ENCODE measurements at places on chromosomes 13 and 19.

DNA sequence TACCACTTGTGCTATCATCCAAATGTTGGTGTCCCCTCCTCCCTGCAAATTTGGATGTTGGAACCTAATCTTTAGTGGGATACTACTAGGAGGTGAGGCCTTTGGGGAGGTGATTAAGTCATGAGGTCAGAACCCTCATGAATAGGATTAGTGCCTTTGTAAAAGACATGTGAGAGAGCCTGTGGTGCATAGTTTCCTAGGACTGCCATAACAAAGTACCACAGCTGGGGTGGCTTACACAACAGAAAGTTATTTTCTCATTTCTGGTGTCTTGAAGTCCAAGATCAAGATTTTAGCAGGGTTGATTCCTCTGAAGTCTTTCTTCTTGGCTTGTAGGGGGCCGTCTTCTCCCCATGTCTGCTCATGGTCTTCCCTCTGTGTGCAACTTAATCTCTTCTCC, 562.6 kb upstream of the ARGLU1 start:
- DNase-seq = no peak

DNA sequence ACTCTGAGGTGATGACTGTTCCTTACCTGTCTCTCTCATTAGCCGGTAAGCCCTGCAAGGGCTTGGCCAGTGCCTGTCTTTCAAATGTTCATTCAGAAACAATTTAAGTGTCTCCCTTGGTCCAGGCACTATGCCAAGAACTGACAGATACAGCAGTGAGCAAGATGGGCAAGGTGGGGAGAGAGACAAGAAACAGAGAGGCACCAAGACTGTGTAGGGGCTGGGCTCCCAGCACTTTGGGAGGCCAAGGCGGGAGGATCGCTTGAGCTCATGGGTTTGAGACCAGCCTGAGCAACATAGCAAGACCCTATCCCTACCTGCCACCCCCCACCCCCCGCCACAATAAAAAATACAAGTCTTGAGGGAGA, 1.3 kb upstream of the CCNE1 start:
- peak; percentile 22 for DNase-seq

- DNase-seq = no peak
Measured at GRCh38 chr19:5800361-5801270, 4.3 kb upstream of the NRTN start.

DNA sequence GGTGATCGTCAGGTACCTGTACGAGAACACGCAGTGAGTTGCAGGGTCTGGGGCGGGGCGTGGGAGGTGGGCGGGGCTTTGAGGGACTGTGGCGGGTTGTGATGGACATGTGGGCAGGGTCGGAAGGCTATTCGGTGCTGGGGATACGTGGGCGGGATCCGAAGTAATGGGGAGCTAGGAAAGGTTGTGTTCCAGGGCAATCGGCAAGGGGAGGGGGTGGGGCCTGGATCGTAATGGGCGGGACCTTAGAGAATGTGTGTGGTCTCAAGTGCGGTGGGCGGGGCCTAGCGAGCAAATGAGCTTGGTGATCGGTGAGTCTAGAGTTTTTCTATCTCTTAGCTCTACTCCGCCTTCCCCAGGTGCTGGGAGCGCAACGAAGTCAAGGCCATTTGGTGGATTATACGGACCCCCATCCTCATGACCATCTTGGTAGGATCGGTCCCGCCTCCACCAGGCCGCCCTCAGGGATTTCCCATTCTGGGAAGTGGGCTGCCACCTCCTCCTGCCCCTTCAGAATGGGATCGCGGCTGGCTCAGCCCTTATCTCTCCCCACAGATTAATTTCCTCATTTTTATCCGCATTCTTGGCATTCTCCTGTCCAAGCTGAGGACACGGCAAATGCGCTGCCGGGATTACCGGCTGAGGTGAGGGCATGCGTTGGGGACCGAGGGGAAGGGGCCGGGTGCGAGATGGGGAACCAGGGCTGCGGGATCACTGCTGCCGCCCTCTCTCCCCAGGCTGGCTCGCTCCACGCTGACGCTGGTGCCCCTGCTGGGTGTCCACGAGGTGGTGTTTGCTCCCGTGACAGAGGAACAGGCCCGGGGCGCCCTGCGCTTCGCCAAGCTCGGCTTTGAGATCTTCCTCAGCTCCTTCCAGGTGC, 9.6 kb downstream of the GIPR start:
- peak; percentile 95 for DNase-seq

DNA sequence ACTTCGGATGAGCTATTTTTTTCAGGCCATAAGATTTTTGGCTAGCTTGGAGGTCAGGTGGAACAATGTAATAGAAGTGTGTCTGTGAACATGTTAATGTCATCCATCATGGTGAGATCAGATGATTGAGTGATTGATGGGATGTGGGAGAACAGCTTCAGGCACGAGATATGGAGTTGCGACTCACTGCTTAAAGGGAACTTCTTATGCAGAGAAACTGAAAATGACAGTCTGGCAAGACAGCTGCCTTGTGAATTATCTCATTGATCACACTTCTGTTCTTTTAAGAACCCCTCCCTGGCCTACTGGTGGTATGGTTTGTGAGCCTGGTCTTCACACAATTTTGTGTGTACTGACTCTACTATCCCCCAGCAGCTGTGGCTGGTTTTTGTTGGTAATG, 96.0 kb downstream of the OLFM4 start:
- no peak for DNase-seq

- no peak for DNase-seq
Measured at GRCh38 chr13:78659732-78660494, 958 bp upstream of the OBI1 start.

DNA sequence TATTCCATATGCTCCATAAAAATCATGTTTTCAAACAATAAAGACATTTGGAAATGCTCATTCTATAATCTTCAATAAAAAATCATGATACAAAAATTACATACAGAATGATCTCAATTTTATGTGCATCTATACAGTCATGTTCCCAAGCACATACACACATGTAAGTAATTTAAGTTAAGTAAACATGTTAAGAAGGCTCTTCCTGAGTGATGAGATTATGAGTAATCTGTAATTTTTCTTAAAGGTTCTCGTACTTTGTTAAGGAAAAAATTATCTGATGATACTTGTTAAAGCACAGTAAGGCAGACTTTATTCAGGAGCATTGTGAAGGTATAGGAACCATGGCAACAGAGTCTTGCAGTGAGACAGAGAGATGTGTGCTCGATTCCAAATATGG, 30.0 kb upstream of the DLEU7 start:
- DNase-seq = no peak

DNA sequence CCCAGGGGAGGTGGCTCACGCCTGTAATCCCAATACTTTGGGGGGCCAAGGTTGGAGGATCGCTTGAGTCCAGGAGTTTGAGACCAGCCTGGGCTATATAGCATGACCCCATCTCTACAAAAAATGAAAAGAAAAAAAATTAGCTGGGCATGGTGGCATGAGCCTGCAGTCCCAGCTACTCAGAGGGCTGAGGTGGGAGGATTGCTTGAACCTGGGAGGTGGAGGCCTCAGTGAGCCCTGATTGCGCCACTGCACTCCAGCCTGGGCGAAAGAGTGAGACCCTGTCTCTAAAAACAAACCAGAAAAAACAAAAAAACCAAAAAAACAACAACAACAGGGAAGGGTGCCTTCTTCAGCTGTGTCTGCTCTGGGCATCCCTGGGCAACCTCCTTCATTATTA, 499 bp upstream of the MYO1F start:
- no peak for DNase-seq

- DNase-seq = peak; percentile 40
Measured at GRCh38 chr19:48715681-48716171, 3.8 kb downstream of the MAMSTR start.

- no peak for DNase-seq
Measured at GRCh38 chr19:6056282-6056741, 54.0 kb downstream of the RFX2 start.

- DNase-seq = no peak
Measured at GRCh38 chr13:113002206-113002912, 33.3 kb downstream of the MCF2L start.

- DNase-seq = no peak
Measured at GRCh38 chr19:29660835-29661234, 4.4 kb upstream of the PLEKHF1 start.
